Fibroblast of skin of right biceps (primary cell): ENCODE measurements at places on chromosomes 16 and 17.

DNA sequence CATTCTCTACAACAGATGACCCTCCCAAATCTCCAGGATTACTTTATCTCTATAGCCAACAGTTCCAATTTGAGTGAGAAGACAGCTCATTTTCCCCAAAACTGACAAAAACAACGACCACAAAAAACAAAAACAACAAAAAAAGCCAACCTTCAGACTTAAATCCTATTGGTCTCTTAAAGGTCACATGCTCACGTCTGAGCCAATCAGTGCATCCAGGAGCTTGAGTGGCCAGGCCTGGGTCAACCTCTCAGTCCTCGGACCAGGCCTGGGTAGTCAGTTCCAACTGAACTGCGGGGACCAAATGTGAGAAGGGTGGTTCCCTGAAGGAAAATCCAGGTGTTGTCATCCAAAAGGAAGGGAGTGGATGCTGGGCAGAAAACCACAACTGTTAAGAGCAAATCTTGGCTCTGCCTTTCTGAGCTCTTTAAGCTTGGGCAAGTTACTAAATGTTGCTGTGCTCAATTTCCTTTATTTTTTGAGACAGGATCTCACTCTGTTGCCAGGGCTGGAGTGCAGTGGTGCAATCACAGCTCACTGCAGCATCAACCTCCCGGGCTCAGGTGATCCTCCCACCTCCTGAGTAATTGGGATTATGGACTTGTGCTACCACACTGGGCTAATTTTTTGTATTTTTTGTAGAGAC lies 43.0 kb upstream of the MSI2 start:
- no peak for DNase-seq

DNA sequence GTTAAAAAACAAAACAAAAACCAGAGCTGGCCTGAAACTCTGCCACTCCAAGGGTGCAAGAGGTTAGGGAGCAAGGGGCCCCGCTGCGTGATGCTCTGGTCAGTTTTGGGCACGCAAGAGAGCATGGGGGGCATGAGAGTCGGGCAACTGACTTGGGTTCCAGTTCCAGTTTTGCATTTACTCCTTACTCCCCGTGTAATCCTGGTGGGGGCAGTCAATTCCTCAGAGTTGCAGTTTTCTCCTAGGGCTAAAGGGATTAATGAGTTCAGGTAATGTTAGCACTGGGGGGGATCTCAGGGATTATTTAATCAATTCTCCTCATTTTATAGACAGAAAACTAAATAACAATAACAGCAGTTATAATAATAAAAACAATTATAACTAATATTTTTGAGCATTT lies 72.9 kb upstream of the PMFBP1 start:
- DNase-seq = no peak

DNA sequence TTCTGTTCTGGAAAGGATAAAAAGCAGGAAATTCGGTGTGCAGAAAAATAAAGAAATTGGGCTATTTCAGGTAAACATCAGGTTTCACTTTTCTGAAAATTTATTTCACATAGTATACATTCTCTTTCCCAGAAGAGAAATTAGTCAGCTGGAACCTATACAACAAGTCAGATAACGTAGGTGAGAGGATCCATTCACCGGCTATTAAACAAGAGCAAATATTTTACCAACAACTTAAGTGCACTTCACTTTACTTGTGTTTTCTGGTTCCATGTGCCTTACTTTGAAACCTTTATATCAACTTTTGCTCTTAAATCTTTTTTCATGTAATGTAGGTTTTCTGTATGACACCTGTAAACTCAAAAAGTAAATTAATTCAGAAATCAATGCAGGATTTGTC lies 839.7 kb downstream of the CDH11 start:
- no peak for DNase-seq

DNA sequence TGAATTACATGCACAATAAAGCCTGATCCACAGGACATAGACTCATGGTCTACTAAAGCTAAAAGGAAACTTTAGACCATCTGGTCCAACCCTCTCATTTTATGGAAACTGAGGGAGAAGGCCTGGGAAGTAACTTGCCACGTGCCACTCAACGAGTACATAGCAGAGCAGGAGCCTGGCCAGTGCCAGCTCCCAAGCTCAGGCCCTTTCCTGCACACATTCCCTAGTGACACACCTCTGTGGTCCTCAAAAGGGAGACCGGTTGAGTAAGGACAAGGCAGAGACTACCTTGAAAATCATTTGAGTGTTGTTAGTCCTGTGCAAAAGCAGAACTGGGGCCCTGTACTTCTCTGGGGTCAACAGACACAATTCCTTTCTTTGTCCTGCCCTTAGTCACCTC lies 2.8 kb downstream of the CCL4L2 start:
- no peak for DNase-seq
